ENCODE measurements at places on chromosomes 7 and 10.

GRCh38 chr10:60572511-60573194, 183.0 kb upstream of the ANK3 start:
- DNase-seq: no peak

DNA sequence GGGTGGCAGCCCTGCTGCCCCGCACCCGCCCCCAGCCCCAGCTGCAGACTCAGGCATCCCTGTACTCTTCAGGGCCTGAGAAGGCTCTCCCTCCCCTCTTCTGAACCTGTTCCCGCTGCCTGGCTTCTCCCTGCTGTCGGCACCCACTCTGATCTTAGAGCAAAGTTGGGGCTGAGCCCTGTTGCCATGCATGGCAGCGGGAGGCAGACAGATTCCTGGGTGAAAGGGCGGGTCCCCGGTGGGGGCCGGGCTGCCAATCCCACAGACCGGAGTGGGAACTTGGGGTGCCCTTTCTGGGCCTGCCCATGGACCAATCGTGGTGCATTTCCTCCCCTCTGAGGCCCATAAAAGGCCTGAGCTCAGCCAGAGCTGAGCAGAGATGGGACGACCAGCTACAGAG, 80.7 kb downstream of the SPDYE5 start:
- DNase-seq: no peak

GRCh38 chr7:140448781-140449480, 30.4 kb downstream of the MKRN1 start:
- DNase-seq: no peak

- DNase-seq: no peak
These were observed 83.6 kb downstream of the WDFY4 start for GRCh38 chr10:48768144-48768766.

GRCh38 chr7:91137153-91137787, 127.0 kb upstream of the FZD1 start:
- no peak for DNase-seq

DNA sequence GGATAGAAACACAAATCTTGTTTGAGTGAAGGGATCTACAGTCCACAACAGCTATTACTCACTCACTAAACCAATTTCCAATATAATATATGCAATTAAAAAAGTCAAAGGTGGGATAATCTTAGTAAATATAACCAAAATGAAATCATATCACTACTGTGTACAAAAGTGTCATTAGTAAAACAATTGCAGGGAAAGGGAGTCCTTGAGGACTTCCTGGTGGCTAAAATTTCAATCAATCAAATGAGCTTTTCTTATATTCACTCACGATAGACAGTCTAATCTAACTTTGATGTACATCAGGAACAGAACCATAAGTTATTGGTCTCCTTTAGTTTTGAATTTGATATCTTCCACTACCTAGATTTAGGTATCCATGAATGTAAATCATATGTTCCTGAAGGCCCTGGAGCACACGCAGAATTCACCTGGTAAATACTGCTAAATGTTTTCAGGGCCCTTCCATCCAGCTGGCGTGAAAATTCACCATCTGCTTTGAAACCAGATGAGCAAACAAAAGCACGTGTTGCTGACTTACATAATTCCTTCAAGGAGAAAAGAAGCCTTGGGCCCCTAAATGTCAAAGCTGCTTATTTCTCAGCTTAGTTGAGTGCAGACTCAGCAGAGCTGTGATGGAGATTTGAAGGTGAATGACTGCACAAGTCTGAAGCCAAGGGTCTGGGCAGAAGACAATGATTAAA, 159.3 kb upstream of the TMEM196 start:
- DNase-seq: no peak

GRCh38 chr10:29356931-29357330, 68.1 kb downstream of the LYZL1 start:
- no peak for DNase-seq

DNA sequence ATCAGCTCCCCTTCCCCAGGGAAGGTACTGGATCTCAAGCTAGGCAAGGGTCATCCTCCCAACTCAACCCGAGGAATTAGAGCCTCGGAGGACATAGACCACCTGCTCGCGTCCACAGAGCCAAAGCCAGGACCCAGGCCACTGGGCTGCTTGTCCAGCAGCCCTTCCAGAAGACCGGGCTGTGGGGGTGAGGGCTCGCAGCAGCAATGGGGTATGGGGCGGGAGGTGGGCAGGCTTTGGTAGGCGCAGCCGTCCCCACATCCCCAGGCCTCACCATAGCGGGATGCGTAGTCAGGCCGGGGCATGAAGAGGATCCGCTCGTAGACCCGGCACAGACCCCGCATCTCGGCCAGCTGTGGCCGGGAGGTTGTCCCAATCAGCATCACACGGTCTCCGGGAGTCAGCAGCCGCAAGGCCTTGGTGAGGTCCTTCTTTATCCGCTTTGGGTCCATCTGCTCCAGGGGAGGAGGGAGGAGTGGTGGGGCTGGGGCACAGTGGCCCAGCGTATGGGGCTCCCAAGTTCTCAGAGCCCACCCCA, 5.0 kb upstream of the ASB10 start:
- no peak for DNase-seq

DNA sequence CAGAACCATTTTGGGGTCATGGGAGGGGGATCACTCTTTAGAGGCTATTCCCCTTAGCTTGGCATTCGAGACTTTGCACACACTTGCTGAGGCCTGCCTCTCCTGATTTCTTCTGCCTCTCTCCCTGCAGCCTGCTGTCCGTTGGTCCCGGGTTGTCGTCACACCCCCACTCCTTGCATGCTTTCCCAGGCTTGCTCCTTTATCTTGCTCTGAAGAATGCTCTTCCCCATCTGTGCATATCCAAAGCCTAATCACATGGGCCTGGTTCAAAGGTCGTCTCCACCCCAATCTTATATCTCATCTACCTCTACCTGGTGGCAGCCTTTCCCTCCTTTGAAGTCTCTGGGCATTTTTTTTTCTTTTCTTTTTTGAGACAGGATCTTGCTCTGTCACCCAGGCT, 24.3 kb upstream of the EMX2 start:
- no peak for DNase-seq

GRCh38 chr7:43766564-43766963, 8.1 kb downstream of the BLVRA start:
- DNase-seq: no peak

DNA sequence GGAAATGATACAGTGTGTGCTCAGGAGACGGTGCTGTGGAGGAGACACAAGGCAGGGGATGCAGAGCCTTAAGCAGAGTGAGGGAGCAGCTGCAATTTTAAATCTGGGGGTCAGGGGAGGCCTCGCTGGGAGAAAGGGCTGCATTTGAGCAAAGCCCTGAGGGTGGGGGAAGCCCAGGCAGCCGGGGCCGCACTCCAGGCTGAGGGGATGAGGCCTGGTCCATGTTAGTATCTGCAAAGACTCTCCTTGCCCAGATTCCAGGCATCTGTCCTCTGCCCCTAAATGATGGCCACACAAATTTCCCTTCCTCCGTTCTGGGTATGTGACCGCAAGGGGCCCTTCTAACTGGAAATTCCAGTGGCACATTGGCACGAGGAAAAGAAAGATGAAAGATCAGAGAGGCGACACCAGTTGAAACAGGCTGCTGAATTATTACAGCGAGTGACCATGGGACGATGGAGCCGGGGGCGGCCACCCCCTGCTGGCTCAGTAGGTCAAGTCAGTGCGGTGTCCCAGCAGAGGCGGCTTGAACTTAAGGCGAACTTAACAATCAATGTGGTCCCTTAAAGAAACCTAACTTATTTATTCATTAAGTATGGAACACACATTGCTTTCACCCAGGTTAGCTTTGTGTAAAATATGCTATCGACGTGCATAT, 62.3 kb upstream of the KAT6B start:
- no peak for DNase-seq

DNA sequence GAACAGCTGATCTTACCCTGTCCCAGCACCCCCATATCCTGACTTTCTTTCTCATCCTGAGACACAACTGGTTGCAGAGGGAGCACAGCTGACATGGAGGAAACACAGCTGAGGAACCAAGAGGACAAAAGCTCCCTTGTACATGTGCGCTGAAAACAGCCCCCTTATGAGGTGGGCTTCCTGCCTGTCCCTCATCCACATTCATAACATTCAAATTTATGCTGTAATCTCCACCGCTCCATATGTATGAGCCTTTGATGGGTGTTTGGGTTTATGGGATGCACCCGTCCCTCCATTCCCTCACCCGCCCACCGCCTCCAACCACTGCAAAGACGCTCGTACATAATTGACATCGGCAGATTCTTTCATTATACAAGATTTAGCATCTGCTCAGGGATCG, 49.6 kb upstream of the BTRC start:
- no peak for DNase-seq

DNA sequence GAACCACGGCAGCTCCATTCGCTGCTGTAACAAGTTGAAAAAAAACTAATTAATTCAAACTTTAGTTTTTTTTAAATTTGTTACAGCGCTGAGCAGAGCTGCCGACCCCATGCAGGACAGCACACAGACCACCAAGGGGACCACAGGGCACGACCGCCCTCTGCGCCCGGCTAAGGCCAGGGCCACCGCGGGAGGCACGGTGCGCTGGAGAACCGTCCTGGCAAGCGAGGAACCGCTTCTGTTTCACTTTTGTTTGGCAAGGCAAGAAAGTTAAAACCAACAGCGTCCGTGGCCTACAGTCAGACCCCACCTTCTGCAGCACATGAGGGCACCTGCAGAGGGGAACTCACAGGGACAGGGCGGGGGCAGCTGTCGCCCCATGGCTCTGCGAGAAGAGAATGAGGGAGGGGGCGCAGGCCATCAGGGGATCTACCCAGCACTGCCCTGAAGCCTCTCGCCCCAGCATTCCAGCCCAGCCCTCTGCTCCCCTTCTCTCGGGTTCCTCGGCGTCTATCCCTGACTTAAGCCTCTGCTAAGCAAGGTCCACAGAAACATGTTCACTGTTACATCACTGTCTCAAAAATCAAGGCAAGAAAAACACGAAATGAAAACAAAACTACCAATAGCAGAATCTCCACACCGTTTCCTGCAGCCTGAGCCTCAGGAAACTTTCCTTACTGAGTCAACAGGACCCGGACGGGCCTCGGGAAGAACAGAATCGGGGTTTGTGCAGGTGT, 204.4 kb downstream of the DIP2C start:
- DNase-seq: no peak

GRCh38 chr7:39674406-39674805, 51.0 kb downstream of the RALA start:
- DNase-seq: no peak

- no peak for DNase-seq
These were observed 74.5 kb downstream of the SND1 start for GRCh38 chr7:127726476-127726875.

- DNase-seq: no peak
These were observed 64.4 kb downstream of the HBP1 start for GRCh38 chr7:107233174-107233573.

DNA sequence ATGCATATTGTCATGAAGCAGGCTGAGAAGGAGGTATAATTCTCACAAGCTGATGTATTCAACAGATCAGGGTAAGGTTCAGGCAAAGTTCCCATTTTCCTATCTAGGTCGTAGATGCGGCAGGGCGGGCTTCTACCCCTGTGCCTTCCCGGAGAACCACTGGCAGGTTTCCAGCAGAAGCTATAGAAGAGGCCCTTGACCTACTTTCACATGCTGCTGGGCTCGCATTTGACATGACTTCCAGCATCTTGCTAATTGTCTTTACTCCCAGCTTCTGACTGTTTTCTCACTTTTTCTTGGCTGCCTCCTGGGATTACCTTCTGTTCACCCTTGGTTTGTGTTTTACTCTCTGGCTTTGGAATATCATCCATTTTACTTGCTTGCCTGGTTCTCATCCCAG, 32.6 kb upstream of the ORC5 start:
- DNase-seq: no peak

GRCh38 chr7:150719436-150719835, 3.0 kb downstream of the GIMAP1 start:
- DNase-seq: no peak

- no peak for DNase-seq
These were observed 290.2 kb downstream of the C7orf25 start for GRCh38 chr7:42621543-42622219.

Measured in NK-92 treated with Interleukin-12 subunit alpha and Interleukin-12 subunit beta, amount 100 ng/mL, for 24 hours (cell line).